Liver (tissue), 10 donors: ENCODE measurements at places on chromosomes 7 and 10.

GRCh38 chr10:98074315-98074911, 44.0 kb upstream of the CRTAC1 start:
- no peak for DNase-seq

- no peak for DNase-seq
Observed at GRCh38 chr10:11193001-11193551, 175.4 kb downstream of the CELF2 start.

- no peak for DNase-seq
Observed at GRCh38 chr10:81367132-81367531, 507.9 kb upstream of the NRG3 start.

GRCh38 chr7:127667759-127668530, 16.0 kb downstream of the SND1 start:
- no peak for DNase-seq

- DNase-seq, result no peak
Observed at GRCh38 chr7:20558963-20559716, 56.3 kb upstream of the ABCB5 start.

GRCh38 chr7:32243687-32244290, 173.6 kb upstream of the PDE1C start:
- DNase-seq, result no peak
